ENCODE measurements at places on chromosomes 5 and 9.

- DNase-seq = no peak
Observed at GRCh38 chr9:104984121-104984520, 56.2 kb upstream of the ABCA1 start.

- no peak for DNase-seq
Observed at GRCh38 chr9:70753311-70753710, 338.9 kb upstream of the KLF9 start.

DNA sequence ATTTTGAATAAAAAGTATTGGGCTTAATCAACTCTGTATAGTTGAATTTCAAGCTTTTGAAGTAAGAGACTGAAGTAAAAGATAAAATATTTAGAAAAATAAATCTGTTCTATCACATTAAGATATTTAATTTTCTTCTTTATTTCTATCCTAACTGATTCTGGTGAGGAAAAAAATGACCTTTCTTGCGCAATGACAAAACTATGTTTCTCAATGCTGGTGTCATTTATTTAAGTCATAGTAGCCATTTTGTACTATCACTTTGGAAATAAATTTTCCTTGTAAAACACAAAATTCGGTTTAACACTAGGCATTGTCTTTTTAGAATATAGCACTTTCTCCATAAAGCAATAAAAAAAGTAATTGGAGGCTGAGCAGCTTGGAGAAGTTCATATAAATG is 728.0 kb downstream of the CDH9 start:
- DNase-seq = no peak

GRCh38 chr9:110938242-110938641 is 100.0 kb downstream of the LPAR1 start:
- no peak for DNase-seq

DNA sequence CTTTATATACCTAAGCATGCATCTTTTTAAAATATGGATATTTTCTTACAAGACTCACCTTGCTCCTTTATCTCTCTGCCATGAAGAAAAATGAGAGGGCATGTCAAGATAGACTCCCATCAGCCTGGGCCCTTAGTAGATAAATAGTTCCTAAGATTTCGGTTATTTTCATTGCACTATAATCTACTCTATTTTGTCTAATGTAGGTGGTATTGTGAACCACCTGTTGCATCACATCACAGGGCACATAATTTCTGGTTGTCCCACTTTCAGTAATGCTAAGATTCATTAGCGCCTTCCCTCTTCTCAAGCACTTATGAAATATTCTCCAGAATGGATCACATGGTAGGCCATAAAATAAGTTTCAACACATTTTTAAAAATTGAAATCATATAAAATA is 202.5 kb upstream of the ADRA1B start:
- no peak for DNase-seq

DNA sequence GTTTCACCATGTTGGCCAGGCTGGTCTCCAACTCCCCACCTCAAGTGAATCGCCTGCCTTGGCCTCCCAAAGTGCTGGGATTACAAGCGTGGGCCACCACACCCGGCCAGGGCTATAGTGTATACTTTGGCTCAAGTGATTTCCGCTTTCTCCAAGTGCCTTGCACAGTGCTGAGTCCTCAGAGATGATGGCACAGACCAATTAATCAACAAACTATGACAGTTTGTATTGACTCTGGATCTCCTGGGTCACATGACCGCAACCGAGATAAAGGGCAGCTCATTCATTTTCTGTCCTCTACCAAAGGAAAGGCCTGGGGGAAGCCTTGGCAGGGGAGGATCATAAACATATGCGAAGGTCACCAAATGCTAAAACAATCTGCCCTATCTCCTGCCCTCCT is 11.4 kb upstream of the LARP1 start:
- DNase-seq = no peak

DNA sequence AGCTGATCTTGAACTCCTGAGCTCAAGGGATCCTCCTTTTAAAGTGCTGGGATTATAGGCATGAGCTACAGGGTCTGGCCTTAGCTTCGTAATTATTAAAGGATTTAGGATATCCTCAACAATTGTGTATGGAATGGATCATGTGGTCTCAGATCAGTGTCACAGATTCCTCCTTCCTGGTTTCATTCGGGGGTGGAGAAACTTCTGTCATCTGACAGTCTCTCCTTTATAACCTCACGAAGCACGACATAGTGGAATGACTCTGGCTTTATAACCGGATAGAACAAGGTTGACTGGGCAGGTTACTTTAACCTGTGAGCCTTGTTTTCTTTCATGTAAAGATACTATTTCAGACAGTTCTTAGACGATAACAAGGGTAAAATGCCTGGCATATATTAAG is 4.4 kb upstream of the GNG10 start:
- no peak for DNase-seq
